ENCODE measurements at places on chromosomes 13 and 19.
A peak's percentile ranks its signal among the peaks of the same experiment; 100 is the strongest.

DNA sequence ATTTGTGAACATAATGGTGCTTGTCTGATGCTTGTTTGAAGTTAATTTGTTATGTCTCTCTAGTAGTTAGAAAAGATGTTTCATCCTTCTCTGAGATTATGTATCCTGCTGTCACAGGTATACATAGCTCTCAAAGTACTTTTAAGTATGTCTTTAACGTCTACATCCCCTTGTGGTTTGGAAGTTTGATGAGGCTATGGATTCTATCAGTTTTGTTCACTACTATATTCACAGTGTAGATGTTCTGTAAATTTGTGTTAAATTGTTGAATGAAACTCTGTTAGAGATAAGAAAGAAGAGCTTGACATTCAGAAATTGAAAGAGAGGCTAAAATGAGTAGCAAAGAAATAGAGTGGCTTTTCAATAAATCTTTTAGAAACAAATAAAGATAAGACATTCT lies 304.6 kb upstream of the MIR17HG start:
- no peak for DNase-seq

DNA sequence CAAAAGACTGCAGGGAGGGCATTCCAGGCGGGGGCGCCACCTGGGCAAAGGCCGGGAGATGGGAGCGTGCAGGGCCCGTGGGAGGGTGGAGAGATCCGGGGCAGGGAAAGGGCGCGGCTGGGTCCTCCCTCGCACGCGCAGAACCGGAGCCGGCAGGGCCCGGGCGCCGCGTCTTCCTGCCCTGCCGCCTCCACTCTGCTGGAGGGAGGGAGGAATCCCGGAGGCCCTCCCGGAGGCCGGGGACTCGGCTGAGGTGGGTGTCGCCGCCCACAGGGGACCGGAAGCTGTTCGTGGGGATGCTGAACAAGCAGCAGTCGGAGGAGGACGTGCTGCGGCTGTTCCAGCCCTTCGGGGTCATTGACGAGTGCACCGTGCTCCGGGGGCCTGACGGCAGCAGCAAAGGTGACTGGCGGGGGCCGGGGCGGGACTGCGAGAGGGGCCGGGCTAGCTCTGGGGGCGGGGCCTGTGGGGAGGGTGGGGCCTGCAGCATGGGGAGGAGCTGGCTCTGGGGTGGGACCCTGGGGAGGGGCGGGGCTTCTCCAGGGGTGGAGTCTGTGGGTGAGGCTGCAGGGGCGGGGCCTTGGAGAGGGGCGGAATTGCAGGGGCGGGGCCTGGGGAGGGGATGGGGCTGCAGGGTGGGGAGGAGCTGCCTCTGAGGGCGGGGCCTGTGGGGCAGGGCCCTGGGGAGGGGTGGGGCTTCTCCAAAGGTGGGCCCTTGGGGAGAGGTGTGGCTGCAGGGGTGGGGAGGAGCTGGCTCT lies 51.3 kb downstream of the CELF5 start:
- peak; percentile 89 for DNase-seq

- DNase-seq: no peak
Observed at GRCh38 chr13:34011552-34012085, 193.7 kb downstream of the RFC3 start.

DNA sequence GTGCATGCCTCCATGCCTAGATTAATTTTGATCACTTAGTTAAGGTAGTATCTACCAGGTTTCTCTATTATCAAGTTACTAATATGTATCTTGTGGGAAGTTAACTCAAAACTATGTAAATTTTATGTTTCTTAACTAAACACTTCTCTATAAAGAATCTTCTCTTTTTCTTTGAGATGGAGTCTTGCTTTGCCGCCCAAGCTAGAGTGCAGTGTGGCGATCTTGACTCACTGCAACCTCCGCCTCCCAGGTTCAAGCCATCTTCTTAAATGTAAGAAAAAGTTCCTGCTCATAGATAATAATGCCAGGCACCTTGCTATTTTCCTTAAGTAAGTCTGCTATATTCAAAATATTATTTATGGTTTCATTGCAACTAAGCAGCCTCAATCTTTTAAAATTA lies 58.4 kb downstream of the ELF1 start:
- no peak for DNase-seq

DNA sequence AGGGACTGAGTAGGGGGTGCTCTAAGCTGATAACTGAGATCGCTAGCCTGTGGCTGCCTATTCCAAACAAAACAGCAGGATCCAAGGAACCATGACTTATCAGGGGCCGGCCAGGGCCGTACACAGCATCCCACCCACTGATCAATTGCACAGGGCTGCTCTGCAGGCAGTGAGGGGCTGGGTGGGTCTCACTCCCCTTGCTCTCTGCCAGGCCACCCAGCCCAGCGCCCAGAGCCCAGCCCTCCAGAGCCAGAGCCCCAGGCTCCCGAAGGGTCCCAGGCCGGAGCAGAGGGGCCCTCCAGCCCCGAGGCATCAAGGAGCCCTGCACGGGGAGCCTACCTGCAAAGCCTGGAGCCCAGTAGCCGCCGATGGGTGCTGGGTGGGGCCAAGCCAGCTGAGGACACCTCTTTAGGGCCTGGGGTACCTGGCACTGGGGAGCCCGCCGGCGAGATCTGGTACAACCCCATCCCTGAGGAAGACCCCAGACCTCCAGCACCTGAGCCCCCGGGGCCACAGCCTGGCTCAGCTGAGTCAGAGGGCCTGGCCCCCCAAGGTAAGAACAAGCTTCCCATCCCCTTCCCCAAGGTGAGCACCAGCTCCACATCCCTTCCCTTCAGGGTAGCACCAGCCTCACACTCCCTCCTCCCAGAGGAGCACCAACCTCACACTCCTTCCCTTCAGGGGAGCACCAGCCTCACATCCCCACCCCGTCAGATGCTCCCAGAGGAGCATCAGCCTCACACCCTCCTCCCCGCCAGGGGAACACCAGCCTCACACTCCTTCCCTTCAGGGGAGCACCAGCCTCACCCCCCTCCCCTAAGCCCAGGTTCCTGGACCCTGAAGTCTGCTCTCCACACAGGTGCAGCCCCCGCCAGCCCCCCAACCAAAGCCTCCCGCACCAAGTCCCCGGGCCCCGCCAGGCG lies 1.9 kb downstream of the SYDE1 start:
- no peak for DNase-seq

- DNase-seq: no peak
Observed at GRCh38 chr19:1908364-1908678, 3.1 kb downstream of the ADAT3 start.

- DNase-seq: no peak
Observed at GRCh38 chr13:65268009-65268408, 1962.1 kb downstream of the PCDH9 start.

DNA sequence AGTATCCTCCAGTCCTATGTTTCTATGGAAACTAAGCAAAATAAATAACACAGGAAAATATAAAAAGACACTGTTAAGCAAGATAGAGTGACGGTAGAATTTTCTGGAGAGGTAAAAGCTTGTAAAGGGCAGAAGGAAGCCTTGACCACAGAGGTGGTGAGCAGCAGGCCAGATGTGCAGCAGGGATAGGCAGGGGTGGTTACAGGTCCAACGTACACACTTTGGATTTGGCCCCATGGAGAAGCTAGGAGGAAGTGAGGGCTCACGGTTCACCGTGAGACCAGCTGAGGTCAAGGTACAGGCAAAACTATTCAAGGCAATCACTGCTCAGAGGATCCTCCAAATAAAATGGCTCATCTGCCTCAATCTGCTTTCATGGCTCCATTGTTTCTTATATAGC lies 242.8 kb downstream of the B3GLCT start:
- DNase-seq: no peak

DNA sequence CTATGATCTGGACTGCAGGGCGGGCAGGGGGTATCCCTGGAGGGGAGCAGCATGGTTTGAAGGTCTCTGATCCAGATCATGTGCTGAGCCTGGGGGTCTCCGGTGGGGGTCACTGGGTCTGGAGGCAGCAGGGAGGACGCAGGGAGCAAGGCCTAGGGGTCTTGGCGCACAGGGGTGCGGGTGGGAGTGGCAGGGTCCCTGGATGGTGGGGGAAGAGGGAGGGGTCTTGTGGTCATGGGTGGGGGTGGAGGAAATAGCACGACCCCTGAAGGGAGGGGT lies 1.9 kb downstream of the BTBD2 start:
- no peak for DNase-seq

DNA sequence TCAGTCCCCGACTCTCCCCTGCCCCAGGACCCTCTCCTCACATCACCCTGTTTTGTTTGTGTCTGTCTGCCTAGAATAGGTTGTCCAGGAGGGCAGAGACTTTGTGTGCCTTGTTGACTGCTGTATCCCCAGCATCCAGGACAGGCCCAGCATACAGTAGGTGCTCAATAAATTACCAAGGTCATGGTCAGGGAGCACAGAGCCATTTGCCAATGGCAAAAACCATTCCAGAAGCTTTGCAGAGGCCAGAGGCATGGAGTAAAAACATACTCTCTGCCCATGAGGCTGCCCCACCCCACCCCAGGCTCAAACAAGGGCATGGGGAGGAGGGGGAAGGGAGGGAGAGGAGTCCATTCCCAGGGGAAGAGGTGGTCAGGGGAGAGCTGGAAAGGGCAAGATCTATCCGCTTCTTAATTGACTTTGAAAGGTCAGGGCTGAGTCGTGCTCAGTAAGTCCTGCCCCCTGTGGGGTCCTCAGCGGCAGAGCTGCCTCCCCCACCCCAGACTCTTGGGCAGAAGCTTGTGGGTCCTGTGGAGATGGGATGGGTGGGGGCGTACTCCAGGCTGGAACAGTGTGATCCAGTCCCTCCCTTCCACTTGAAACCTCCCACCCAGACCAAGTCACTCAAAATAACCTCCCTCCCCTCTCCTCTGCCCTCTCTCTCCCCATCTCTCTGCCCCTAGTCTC lies 4.4 kb downstream of the GPR4 start:
- no peak for DNase-seq

GRCh38 chr13:75316427-75316826 lies 165.5 kb downstream of the TBC1D4 start:
- DNase-seq: no peak

- DNase-seq: no peak
Observed at GRCh38 chr19:3192228-3192635, 6.5 kb downstream of the NCLN start.

- DNase-seq: no peak
Observed at GRCh38 chr13:109476001-109476400, 310.4 kb downstream of the IRS2 start.

- no peak for DNase-seq
Observed at GRCh38 chr13:70043685-70044084, 63.9 kb upstream of the ATXN8OS start.

DNA sequence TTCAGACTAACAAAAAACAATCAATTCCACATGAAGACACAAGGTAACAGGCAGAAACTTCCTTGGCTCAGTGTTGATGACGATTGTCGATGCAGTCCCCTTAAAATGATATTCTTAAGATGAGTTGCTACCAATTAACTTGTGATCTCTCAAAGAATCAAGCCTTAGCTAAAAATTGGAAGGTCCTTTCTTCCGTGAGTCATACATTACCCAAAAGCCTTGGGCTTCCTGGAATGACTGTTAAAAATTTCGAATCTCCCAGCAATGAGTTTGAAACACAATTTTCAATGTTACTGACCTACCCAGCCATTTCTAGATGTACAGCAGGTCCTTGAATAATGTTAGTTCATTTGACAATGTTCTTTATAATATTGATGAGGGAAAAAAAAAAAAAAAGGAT lies 28.0 kb upstream of the RB1 start:
- DNase-seq: no peak

DNA sequence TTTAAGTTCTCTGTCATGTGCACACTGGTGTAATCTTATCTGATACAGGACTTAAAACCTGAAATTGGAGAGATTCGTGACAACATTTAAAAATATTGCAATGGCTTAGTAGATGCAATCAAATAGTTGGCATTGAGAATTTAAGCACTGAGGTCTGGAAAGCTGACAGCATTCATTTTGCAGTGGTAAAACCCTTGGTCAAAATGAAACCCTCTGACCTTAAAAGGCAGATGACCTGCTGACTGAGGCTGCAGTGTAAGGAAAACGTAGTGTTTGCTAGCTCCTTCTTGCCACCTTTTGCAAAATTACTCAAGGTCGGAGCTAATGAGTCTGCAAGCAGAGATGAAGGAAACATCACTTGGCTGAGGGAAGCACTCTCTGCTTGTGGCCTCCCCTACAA lies 150.6 kb downstream of the KCTD12 start:
- DNase-seq: no peak

GRCh38 chr19:11624069-11624463 lies 26.8 kb downstream of the ZNF627 start:
- peak; percentile 38 for DNase-seq

GRCh38 chr19:39237200-39238184 lies 7.3 kb downstream of the IFNL3 start:
- DNase-seq: peak; percentile 75

DNA sequence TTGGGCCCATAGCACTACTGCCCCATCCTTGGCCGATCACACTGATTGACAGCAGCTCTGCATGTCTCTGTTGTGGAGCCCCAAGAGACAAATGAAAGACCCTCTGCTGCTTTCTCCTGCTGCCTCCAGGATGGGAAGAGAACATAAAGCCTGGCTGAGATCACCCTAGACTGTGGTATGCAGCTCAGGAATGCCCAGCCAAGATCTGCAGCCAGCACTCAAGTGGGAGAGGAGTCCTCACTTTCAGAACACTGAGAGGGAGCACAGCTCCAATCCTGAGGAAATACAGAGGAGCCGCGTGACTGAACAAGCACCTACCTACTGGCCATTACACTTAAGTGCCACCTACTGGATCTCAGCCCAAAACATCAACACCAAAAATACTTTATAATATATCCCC lies 203.0 kb downstream of the POSTN start:
- DNase-seq: no peak

DNA sequence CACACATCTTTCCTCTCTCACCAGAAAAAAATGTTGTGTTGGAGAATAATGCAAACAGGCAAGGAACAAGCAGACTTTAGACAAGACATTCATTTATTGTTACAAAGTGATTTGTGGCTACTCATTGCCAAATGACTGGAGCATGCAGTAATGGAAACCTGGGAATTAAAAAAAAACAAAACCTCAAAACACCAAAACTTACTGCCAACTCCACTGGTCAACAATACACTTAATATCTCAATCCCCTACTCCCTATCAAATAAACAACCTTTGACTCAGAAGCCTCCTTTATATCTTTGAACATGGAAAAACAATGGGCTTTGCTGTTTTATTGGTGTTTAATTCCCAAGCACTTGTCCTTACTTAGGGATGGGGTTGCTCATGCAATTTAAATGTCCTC lies 112.8 kb downstream of the POSTN start:
- no peak for DNase-seq

DNA sequence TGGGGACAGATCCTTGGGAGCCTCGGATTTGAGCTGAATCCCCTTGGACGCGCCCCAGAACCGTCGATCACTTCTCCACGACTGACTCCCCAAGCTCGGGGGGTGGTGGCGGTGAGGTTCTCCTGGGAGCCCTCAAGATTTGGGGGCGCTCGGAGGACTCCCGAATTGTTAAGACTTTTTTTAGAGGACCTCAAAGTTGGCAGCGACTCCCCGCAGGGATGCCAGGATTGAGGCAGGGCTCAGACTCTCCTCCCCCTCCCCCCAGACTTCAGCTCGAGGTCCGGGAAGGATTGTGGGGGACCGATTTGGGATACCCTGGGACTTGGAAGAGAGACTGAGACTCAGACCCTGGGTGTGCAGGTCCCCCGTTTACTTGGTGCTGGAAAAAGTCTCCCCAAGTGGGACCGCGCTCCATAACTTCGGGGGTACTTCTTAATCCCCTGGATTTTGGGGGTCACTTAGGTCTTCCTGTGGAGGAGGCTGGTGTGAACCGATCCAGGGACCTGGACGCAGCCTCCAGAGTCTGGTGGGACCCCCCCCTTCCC lies 665 bp downstream of the VASP start:
- DNase-seq: no peak

All from LoVo (cell line).